ENCODE measurements at places on chromosomes 7 and 10.

GRCh38 chr7:130926001-130926691 lies 192.1 kb upstream of the KLF14 start:
- H3K36me3 ChIP-seq: peaks cover 19% of the 10 kb centered on the region
- peak; percentile 64 for DNase-seq
- H3K27ac ChIP-seq: peak overlapping the region; percentile 84
- peaks cover 39% of the 10 kb centered on the region for H3K4me1 ChIP-seq
- no peaks in the 10 kb centered on the region for H3K27me3 ChIP-seq

GRCh38 chr7:82481499-82482097 lies 38.0 kb upstream of the CACNA2D1 start:
- no peak overlapping the region for H3K4me3 ChIP-seq
- no peaks in the 10 kb centered on the region for H3K27me3 ChIP-seq
- DNase-seq: no peak

GRCh38 chr7:94135180-94135579 lies 131.0 kb upstream of the BET1 start:
- no peak overlapping the region for H3K4me3 ChIP-seq
- no peaks in the 10 kb centered on the region for H3K4me1 ChIP-seq
- H3K27me3 ChIP-seq: no peaks in the 10 kb centered on the region
- no peak overlapping the region for H3K27ac ChIP-seq
- no peaks in the 10 kb centered on the region for H3K36me3 ChIP-seq

GRCh38 chr10:75592791-75593643 lies 161.6 kb downstream of the LRMDA start:
- H3K4me1 ChIP-seq: no peaks in the 10 kb centered on the region
- H3K27ac ChIP-seq: no peak overlapping the region
- H3K27me3 ChIP-seq: no peaks in the 10 kb centered on the region
- DNase-seq: no peak
- H3K36me3 ChIP-seq: no peaks in the 10 kb centered on the region
